Substantia nigra (tissue), 51 donors: ENCODE measurements at places on chromosomes 1 and 21.

DNA sequence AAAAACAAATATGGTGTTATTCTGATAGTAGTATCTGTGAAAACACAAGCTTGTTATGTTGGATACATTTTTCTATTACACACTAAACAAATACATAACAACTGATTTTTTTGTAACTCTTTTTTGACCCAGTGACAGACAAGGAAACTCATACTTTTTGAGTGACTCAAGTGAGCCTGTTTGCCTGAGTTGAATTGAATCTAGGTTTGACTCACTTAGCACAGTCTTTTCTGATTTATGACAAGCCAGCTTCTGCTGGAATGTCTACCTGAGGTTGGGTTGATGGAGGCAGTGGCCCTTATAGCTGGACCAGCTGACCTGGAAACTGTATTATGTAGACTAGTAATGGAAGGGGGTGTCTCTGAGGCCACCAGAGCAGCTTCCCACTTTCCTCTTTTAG is 4.2 kb upstream of the CLCA4 start:
- DNase-seq = no peak

DNA sequence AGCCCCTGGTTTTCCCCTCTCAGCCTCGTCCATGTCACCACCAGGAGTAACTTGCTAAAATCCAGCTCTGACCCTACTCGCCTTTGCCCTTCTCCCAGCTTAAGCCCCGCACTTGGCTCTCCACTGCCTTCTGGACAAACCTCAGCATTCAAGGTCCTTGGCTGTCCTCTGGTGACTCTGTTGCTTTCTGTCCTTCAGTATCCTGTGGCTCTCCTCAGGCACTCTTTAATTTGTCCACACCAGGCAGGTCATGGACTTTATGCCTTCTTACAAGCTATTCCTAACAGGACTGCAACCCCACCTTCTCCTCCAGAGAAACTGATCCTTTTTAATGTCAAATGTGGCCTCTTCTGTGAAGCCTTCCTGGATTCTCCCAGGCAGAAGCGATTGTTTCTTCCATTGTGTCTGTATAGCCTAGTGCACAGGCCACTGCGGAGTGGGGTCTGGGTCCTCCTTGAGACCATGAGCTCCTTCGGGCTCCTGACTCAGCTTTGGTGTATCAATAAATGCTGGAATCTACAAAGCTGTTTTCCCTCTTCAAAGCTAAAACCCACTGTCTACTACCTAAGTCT is 26.7 kb upstream of the CTPS1 start:
- no peak for DNase-seq

DNA sequence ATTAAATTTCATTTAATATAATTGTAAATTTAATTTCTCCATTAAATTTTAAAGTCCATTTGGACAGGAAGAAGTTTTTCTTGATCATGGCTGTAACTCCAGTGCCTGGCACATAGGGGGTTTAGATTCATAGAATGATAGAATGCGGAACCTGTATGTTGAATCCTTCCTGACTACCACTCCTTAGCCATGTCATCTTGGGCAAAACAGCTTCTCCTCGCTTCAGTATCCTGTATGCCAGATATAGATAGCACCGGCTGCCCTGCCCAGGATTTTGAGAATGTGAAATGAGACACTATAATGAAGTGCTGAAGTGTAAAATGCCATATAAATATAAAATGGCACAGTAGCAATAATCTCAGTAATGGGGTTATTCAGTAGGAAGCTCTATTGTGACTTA is 6.4 kb downstream of the DYRK1A start:
- DNase-seq = no peak

DNA sequence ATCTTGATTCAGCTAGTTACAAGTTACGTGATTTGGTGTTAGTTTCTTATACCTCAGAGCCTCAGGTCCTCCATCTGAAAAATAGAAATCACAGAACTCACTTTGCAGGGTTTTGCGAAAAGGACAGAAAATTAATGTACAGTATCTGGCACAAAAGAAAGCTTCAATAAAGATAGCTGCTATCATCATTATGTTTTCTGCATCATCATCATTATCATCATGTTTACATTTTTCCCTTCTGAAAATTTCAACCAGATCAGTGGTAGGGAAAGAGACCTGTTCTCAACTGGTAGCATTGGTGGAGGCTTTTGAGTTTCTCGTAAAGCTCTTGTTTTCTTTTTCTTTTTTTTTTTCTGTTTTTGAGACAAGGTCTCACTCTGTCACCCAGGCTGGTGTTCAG is 174.7 kb upstream of the PBX1 start:
- DNase-seq = no peak
